ENCODE measurements at places on chromosomes 16 and 17.

- peak; percentile 54 for DNase-seq
These were observed 771 bp upstream of the OVCA2 start for GRCh38 chr17:2040942-2041560.

GRCh38 chr17:48373130-48373830, 56.7 kb downstream of the SKAP1 start:
- DNase-seq: no peak

DNA sequence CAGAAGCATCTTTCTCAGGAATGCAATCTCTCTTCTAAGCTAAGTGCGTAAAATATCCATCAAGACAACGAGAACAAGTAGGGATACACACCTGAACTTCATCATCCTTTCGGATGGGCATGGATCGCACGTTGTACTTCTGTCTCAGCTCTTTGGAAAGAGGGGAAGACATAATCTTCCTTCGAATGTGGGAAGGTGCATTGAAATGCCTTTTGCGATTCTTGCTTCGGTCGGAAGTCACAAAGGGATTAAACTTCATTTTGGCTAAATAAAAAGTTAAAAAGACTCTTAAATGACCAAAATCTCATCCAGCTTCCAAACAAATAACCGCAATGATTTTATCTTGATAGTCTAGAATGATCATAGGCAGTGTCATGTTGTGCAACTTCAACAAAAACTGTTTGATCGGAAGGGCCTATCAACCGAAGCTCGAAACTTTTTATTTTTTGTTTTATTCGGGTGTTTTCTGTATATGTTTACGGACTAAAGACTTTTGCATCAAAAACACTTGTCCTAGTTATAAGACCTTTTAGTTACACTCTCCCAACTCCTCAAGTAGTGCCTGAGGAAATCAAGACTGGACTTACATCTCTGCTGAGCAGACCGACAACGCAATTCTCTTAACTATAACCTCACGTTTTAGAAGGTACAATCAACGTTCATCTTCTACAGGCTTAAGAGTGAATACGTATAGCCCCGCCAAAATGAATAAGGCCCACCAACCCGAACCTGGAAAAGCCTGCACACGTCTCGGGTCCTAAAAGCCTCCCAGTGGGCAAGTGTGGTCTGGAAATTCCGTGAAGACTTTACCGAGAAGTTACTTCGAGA, 727 bp downstream of the RPL26 start:
- no peak for DNase-seq

- no peak for DNase-seq
These were observed 13.9 kb upstream of the NCBP3 start for GRCh38 chr17:3859940-3860339.

DNA sequence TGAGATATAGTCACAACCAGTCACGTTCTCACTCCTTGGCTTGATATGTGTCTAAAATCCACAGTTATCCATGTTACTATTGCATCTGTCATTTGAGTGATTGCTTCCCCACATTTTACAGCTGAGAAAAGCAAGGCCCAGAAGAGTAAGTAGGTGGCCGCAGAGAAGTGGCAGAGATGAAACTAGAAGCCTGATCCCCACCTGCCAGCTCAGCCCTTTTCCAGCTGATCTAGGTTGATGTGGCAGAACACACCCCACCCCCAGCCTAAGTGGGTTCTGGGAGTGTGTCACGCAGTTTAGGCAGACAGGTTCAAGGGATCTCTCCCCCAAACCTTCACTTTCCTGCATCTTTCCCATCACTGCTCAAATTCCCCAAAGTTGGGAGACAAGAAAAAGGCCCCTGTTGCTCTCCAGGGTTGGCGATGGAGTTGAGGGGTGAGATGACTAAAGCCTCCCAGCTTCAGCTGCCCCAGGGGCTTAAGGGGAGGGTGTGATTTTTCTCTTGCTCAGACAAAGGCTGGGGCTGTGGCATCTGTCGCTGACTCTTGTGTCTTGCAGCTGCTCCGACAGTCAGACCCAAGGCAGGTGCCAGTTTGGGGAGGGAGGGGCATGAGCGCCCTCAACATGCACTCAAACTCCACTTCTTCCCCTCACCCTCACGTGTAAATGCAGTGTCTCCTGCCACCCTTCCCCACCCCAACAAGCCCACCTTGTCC, 48.9 kb upstream of the LHX1 start:
- no peak for DNase-seq

DNA sequence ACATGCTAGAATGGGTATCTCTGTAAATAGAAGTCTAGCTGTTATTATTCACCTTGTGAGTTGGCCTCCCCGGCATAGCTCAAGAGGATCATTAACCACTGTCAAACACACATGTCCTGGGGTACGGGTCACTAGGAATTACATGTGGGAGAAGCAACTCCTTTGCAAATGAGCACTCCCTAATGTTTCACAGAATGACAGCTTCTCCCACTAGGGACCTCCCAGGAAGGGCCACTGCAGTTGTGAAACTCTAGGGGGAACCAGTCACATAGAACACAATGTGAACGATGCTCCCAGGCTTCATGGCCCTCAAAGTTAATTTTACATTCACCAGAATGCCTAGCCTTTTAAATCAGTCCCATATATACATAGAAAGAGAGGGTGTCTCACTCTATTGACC, 12.4 kb upstream of the ZNF19 start:
- DNase-seq: no peak

GRCh38 chr17:42179911-42180410, 981 bp downstream of the KCNH4 start:
- DNase-seq: no peak

GRCh38 chr17:19457046-19457445, 46.0 kb downstream of the RNF112 start:
- DNase-seq: no peak

- DNase-seq: peak; percentile 55
These were observed 53.5 kb downstream of the SREBF1 start for GRCh38 chr17:17783116-17783824.

GRCh38 chr16:1474082-1474795, 589 bp downstream of the CLCN7 start:
- DNase-seq: no peak

GRCh38 chr16:88941913-88942909, 34.8 kb downstream of the CBFA2T3 start:
- no peak for DNase-seq

- peak; percentile 3 for DNase-seq
These were observed 80.0 kb upstream of the NKD1 start for GRCh38 chr16:50467943-50468748.

- no peak for DNase-seq
These were observed 285.2 kb downstream of the SEC14L1 start for GRCh38 chr17:77425791-77426641.

- no peak for DNase-seq
These were observed 14.2 kb downstream of the PLD6 start for GRCh38 chr17:17191961-17192381.

DNA sequence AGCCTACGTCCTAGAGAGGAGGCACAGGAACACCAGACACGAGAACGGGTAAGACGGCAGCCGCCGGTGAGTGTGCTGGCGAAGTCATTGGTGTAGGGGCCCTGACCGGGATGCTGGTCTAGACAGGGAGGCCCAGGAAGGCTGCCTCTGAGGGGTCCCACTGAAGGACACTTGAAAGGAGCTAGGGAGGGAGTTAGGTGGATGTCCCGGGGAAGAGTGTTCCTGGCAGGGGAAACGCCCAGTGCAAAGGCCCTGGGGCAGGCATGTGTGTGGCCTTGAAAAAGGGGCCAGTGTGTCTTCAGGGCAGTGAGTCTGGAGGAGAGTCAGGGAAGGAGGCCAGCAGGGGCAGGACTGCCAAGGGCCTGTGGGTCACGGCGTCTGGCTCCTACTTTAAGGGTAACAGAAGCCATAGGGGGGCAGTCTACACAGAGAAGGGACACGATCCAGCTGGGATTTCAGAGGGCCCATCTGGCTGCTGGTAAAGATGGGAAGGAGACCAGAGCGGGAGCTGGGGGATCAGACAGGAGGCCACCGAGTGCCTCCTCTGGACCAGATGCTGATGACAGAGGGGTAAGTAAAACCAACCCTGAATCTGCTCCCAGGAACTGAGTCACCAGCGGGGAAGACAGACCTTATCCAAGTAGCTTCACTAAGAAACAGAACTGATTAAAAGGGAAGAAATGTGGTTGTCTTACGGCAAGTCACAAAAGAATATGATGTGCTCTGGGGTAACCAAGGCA, 115.9 kb downstream of the LITAF start:
- peak; percentile 25 for DNase-seq

GRCh38 chr17:11565591-11565990, 32.7 kb upstream of the DNAH9 start:
- DNase-seq: no peak

DNA sequence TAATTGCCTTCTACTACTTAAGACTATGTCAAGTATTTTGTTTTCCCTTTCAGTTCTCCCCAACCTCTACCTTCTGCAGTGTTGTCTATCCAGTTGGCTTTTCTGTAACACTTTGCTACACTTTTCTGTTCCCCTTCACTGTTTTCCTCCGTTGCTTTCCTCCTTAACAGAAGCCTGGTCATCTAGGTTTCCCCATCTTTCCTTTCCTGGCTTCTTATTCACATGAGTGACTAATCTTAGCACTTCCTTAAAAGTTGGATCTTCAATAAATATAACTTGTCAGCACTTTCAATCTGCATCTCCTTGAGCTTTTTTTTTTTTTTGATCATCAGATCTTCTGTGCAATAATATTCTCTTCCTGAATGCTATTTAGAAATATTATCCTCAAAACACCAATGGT, 2.8 kb upstream of the SLFN11 start:
- no peak for DNase-seq

- no peak for DNase-seq
These were observed 46.7 kb upstream of the PVALEF start for GRCh38 chr17:81118308-81119221.

DNA sequence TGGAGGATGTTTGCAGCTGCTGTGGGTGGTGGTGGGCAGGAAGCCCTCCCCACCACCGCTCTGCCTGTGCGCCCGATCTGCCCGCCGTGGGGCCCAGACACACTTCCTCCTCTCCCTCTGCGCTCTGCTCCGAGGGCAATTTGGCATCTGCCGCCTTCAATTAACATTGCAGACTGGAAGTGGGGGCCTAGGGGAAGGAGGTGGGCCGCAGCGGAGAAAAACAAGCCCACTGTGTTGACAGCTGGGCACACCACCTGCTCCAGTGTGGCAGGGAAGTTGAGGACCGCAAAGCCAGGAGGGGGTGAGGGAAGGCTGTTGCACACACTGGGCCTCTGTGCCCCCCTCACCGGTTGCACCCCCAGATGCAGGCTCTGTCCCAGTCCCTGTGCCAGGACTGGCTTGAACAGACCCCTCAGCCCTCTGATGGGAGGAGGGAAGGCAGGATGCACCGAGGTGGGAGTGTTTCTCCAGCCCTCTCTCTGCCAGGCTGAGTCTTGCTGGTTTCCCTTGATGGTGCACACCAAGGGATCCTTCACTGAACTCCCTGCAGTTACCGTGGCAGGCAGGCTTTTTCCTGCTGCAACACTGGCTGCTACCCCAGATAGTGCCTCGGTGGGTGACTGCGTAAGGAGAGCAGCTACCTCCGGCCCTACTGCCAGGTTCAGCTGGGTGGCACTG, 72.8 kb upstream of the MED9 start:
- peak; percentile 33 for DNase-seq

DNA sequence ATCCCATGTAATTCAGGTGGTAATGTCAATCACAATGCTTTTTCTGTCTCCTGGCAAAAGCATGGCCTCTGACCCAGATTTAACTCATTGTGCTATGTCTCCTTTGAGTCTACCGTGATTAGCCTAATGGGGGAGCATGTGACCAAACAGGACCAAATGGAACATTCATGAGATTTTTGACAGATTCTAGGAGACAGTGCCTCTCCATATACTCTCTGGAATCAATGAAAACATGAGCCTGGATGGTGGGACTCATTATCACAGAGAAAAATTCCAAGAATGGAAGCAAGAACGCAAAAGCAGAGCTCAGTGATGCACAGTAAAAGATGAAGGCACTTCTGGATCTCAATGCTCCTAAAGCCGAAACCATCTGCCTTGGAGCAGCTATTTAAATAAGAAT, 307.9 kb upstream of the MON1B start:
- no peak for DNase-seq

GRCh38 chr17:31582151-31582907, 190.9 kb downstream of the RAB11FIP4 start:
- no peak for DNase-seq

DNA sequence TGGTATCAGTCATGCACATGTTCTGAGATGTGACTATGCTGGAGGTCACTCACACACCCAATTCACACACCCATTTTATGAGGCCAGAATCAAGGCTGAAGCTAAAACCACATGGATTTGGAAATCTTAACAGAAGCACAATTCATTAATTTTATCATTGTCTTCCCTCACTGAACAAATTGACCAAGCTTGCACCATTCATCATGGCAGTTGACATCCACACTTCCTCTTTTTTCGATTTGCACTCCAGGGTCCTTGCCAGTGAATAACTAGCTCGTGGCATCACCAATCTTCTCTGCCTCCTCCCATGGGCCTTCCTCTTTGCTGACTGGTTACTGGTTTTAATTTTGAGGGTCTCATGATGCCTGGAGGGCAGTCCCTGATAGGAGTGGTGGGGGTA, 123.0 kb upstream of the ASIC2 start:
- DNase-seq: no peak

GRCh38 chr17:18323007-18323406, 7.9 kb downstream of the SMCR8 start:
- DNase-seq: no peak

DNA sequence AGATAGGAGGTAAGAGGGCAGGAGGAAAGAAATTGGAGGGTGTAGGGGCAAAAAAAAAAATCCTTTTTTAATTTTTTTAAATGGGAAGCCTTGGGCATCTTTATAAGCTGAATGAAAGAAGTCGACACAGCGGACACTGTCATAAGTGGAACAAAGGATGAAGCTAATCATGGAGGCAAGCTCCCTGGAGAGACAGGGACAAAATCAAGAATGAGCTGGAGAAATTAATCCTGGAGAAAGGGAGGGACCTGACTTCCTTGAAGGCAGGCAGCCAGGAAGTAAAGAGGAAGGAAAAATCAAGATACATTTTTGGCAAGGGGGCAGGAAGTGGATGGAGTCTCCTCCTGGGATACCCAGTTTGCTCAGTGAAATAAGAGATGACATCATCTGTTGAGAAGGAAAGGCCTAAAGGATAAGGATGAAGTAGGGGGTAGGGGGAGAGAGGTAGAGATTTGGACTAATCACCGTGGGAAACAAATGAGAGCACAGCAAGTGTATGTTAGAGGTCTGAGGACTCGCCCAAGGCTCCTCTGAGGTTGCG, 179.3 kb downstream of the SLC39A11 start:
- DNase-seq: no peak

GRCh38 chr17:78170692-78171590, 2.6 kb downstream of the SYNGR2 start:
- no peak for DNase-seq
